NCI-H1048 (cell line): ENCODE measurements at places on chromosomes 16 and 17.
A peak's percentile ranks its signal among the peaks of the same experiment; 100 is the strongest.

- no peak for DNase-seq
Observed at GRCh38 chr17:14091367-14091766, 22.1 kb downstream of the COX10 start.

GRCh38 chr17:4998027-4998731 is 429 bp downstream of the KIF1C start:
- no peak for DNase-seq

- DNase-seq: no peak
Observed at GRCh38 chr17:82966415-82966814, 113.0 kb upstream of the METRNL start.

GRCh38 chr16:58733248-58733670 is 857 bp downstream of the GOT2 start:
- no peak for DNase-seq

GRCh38 chr16:74756203-74756602 is 18.4 kb downstream of the FA2H start:
- no peak for DNase-seq

DNA sequence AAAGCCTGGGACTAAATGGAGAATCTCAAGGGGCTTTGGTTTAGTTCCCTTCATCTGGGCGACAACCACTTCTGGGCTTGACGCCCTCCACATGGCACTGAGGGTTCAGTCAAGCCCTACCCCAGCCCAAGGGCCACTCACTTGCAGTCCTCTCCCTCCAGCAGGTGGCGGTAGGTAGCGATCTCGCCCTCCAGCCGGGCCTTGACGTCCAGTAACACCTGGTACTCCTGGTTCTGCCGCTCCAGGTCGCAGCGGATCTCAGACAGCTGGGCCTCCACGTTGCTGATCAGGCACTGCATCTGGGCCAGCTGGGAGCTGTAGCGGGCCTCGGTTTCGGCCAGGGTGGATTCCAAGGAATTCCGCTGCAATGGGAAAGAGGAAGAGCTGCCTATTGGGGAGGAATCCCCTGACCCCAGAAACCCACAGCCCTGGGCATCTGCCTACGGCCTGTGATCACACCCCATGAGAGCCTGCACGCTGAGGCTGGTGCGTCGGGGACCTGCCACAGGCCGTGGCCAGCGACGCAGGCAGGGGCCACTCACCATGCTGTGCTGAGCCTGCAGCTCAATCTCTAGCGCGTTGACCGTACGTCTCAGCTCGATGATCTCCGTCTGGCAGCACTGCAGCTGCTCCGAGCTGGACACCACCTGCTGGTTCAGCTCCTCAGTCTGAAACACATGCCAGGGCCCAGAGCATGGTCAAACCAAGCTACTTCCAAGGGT is 2.7 kb downstream of the KRT36 start:
- DNase-seq: no peak

DNA sequence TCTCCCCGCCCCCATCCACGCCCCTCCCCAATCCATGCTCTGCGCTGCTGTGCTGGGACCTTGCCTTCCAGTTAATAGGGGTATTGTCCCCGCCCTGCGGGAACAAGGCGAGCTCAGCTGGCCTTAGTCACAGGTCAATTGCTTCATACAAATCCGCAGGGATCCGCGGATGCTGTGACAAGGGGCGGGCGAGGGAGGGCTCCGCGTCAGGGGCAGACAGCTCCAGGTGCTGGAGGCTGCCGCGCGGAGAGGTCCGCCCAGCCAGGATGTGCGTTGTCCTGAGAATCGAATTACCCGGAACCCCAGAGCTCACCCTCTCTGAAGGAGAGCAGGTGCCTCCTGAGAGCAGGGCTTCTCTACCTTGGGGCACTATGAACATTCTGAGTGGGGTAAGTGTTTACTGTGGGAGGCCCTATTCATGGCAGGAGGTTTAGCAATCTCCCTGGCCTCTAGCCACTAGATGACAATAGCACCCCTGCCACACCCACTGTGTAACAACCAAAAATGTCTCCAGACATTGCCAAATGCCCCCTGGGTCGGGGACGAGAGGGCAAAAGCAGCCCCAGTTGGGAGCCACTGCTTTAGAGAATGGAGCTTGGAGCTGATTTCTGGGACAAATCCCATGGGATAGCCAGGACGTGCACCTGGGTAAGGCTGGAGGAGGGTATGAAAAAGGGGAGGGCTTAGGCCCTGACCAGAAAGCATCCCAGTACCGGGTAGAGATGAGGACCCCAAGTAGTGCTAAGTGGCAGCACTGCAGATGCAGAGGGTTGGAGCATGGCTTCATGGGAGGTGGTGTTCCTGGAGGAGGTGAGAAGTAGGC is 138.2 kb downstream of the CYLD start:
- DNase-seq: no peak

- no peak for DNase-seq
Observed at GRCh38 chr16:60674241-60674640, 1362.0 kb downstream of the CDH8 start.

GRCh38 chr17:6701719-6702118 is 11.4 kb downstream of the SLC13A5 start:
- DNase-seq: no peak

DNA sequence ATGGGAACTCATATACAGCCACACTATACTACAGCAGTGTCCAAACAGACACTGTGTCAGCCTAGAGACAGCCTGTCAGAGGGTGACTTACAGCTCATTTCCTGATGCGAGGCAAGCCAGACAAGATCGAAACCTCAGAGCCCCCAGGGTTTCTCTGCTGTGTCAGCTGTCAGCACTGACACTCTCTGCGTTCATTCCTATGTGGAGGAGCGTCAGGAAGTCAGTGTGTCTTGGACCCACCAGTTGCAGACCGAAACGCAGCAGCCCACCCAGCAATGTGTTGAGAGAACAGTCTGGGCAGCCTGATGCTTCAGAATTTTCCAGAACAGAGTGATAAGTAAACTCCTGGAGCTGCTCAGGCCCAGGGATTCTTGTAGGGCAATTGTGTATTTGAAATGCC is 20.6 kb upstream of the MAPT start:
- no peak for DNase-seq

- no peak for DNase-seq
Observed at GRCh38 chr16:53985861-53986260, 281.9 kb downstream of the FTO start.

GRCh38 chr17:34249061-34249460 is 6.0 kb upstream of the CCL2 start:
- DNase-seq: no peak

GRCh38 chr16:86157616-86158247 is 258.8 kb downstream of the IRF8 start:
- DNase-seq: no peak

GRCh38 chr16:77745972-77746371 is 23.7 kb downstream of the NUDT7 start:
- no peak for DNase-seq

DNA sequence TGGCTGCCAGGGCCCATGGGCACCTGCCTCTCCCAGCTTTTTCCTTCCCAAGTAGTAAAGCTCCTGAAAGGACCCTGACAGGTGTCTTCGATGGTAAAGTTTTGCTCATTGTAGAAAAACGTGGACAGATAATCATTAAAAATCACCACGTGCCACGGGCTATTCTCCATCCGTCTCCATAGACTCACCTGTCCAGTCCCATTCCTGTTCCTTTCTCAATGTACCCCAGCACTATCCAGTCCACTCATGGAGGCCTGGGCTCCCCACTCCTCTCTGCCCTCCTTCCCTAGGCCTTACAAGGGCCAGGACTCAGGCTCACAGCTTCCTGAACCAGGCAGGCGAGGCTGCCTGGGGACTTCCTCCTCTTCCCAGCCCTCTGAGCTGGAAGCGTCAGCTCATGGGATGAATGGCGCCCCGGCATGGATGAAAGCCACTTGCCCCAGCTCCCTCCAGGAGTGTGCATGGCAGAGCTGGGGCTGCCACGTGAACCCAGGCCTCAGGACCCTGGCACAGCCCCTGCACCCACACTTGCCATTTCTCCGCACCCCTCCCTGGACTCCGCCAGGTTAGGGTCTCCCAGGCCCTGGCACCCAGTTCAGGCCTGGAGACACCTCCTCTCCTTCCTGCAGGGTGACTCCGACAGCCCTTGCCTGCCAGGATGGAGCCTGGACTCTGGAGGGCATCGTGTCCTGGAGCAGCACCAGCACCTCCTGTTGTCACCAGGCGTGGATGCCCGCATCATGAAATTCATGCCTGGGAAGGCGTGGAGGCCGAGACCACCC is 8.8 kb downstream of the CTRB1 start:
- DNase-seq: no peak

GRCh38 chr16:8718851-8719680 is 44.6 kb downstream of the ABAT start:
- no peak for DNase-seq

- no peak for DNase-seq
Observed at GRCh38 chr16:82567175-82567574, 59.6 kb upstream of the CDH13 start.

- DNase-seq: no peak
Observed at GRCh38 chr16:85935974-85936760, 37.2 kb downstream of the IRF8 start.

- no peak for DNase-seq
Observed at GRCh38 chr17:66228887-66229782, at the start of gene APOH. TSS of gene APOH (minus strand) at chr17:66229415. CDS start at chr17:66229379, 36 bp downstream.

DNA sequence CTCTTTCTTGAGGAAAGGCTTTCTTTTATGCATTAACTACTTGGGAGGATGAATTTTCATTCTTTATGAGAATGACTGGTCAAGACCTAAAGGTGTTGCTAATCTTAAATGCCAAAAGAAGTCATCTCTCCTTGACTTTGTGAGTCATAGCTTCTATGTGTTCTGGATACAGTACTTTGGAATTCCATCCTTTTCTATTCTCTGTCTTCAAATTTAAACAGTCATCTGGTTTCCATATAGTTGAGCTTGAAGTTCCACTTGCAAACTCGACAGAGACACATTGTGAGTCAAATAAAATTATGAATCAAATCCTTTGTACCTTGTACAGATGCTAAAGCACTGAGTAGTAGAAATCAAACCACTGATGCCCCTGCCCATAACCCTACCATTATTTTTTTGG is 271.9 kb upstream of the PMFBP1 start:
- DNase-seq: no peak

DNA sequence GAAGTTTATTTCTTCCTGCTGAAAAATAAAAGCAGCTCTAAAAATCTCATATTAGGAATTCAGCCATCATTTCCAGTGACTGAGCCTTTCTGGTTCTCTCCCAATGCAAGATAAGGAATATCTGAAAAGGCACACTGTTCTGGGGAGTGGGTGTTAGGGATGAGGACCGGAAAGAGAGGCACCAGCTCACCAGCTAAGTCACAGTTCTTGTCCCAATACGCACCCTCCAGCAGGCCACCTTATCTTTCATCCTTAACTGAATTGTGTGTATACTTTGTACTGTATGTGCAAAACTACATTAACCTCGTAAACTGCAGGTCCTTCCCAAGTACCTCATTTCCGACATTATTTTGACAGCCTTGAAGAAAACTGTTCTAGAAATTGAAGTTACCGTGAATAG is 11.0 kb downstream of the AMFR start:
- DNase-seq: no peak

GRCh38 chr17:65297916-65298315 is 160.7 kb downstream of the RGS9 start:
- no peak for DNase-seq

- no peak for DNase-seq
Observed at GRCh38 chr16:3992297-3993051, 112.0 kb upstream of the CREBBP start.

DNA sequence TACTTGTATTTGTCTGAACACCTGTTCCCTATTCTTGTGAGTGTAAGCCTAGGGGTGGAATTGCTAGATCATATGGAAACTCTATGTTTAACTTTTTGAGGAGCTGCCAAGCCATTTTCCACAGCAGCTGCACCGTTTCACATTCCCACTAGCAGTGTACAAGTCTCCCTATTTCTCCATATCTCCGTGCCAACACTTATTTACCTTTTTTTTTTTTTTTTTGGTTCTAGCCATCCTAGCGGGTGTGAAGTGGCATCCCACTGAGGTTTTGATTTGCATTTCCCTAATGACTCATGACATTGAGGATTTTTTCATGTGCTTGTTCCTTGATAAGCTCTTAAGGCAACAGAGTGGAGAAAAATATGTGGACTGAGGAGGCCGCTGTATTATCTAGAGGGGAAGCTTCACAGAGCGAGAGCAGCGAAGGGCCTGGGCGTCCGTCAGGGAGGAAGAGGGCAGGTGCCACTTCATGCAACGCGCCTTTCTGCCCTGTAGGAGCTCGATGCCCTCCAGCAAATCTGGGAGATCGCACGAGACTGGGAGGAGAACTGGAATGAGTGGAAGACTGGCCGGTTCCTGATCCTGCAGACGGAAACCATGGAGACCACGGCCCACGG is 50.0 kb downstream of the DNAH2 start:
- DNase-seq: no peak

GRCh38 chr17:46266656-46267544 is 28.0 kb upstream of the LRRC37A start:
- peak; percentile 88 for DNase-seq

- DNase-seq: no peak
Observed at GRCh38 chr16:60485872-60486489, 1550.3 kb downstream of the CDH8 start.

DNA sequence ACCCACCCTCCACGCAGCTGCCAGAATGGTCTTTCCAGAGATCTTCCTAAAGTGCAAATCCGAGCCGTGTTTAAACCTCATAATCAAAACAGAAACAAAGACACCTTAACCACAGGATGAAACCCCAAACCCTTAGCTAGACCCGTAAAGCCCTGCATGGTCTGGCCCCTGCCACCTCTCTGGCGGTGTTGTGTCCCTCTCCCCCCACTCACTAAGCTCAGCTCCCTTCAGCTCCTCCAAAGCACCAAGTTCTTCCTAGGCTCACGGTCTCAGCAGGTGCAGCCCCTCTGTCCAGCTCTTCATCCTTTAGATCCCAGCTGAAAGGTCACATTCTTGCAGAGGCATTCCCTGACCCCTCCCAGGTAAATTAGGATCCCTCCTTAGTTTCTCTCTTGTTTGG is 4.4 kb upstream of the NXPH3 start:
- DNase-seq: no peak

DNA sequence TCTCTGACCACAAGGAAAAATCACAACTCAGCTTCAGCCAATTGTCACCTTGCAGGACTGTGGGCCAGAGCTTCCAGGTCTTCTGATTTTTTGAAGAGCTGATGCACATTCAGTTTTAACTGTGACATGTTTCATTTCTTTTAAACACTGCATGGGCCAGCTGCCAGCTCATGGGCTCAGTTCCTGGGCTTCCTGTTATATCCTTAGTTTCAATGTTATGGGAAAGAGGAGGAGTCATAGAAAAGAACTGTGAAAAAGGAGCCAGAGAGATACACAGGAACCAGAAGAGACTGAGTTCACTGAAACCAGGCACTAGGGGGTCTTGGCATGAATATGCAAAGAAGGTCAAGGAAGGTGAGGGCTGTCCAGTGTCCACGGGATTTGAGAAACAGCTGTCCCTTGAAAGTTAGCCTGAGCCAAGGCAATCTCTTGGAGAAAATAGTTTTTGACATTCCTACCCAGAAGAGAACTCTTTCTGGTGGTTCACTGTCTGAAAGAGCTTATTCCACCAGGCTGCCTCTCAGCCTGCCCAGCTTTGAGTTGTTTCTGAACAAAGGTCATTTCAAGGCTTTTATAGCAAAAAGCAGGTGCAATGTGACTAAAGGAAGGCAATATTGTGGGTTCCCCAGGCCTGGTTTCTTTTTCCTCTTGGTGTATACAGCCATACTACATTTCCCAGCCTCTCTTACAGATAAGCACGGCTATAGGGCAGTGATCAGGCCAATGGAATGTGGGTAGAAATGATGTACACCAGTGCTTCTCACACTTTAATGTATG is 10.5 kb downstream of the PDILT start:
- no peak for DNase-seq
